ENCODE measurements at places on chromosomes 6 and 20. TPM values are rescaled to one million over a fixed set of nuclear protein-coding genes. Genes with fewer than 3 reads are reported as not detected.

The ROS1 gene
- 0.18 TPM for total RNA-seq

The PAX1 gene
- total RNA-seq = not detected

The GSTA2 gene
- not detected for total RNA-seq

DNA sequence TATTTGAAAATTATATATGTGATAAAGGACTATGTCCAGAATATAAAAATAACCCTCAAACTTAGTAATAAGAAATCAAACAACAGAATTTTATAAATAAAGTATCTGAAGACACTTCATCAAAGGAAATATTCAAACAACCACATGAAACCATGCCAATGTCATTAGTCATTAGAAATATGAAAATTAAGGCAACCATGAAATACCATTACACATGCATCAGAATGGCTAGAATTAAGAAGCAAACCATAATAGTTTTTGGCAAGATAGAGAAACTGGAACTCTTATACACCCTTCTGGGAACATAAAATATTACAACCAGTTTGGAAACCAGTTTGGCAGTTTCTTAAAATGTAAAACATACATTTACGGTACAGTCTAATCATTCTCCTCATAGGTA lies 137.2 kb upstream of the ADGRB3 start:
- no peak for DNase-seq

GRCh38 chr6:152004036-152004566 lies 196.6 kb downstream of the ESR1 start:
- DNase-seq = peak; percentile 9

DNA sequence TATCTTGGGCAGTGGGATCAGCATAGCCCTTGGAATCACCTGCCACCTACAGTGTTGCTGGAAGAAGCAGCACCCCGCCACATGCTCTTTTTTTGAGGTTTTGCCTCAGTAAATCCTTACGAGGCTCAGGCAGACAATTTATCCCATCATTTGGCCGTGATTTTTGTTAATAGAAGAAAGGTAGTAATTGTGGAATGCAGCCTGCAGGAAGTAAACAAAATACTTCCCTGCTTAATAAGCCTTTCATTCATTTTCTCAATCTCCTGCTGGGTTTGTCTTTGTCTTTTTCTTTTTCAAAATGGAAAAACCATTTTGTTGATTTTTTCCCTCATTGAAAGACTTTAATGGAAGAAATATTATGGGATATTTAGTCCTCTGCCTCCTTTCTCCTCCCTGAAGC lies 93.7 kb upstream of the CD83 start:
- no peak for DNase-seq

DNA sequence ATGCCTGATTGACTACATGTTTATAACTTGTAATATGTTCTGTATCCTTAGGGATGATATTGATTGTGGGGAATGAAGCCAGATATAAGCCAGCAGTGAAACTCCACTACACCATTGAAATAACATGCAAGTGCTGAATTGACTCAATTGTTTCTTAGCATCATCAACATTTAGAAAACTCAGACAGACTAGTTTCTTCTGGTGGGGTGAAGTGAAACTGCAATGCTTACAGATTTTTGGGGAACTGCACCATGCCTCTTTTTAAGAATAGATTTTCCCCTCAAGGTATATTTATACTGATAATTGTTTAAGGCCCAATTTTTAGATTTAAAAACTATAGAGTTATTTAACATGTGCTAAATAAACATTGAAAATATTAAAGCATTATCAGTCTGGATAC lies 1044.6 kb upstream of the EYS start:
- DNase-seq = no peak

DNA sequence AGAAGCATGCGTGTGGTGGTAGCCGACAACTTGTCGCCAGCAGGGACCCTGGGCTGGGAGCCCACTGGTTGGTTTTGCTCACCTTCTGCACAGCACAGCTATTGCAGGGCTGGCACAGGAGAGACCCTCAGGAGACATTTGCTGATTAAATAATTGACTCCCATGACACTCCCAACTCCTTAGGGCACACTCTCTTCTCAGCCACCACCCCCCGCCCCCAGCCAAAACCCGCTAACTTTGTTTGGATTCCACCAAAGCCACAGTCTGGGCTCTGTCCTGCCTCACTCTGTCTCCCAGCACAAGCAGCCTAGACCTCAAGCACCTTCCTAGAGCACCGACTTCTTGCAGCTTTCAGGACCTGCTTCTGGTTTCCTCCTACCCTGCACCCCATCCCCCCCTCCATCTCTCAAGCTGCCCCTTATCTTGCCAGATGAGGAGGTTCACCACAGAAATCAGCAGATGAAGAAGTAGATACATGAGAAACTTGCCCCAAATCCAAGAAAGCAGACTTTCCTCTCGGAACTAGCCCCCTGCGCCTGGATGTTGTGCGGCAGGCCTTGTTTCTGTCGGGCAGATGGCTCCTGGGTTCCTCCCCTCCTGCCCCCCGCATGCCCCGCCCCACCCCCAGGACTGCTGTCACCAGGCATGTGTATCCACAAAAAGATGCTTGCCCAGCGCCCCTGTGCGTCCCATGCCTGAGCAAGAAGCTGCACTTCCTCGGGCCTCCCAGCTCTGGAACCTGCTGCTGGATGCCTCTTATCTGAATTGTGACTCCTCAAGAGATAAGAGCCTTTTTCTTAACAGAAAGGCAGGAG lies 35.0 kb upstream of the CD93 start:
- DNase-seq = no peak
